Kidney (tissue), 22 donors: ENCODE measurements at places on chromosomes 2 and 18. TPM values are rescaled to one million over a fixed set of nuclear protein-coding genes. Genes with fewer than 3 reads are reported as not detected.
A peak's percentile ranks its signal among the peaks of the same experiment; 100 is the strongest.

Gene AFTPH
- 41.2 TPM for total RNA-seq

- DNase-seq: no peak
These were observed 101.6 kb upstream of the HNMT start for GRCh38 chr2:137862651-137863050.

Gene CFAP53
- total RNA-seq: 1.3 TPM

Gene TUBA3D
- total RNA-seq: not detected

DNA sequence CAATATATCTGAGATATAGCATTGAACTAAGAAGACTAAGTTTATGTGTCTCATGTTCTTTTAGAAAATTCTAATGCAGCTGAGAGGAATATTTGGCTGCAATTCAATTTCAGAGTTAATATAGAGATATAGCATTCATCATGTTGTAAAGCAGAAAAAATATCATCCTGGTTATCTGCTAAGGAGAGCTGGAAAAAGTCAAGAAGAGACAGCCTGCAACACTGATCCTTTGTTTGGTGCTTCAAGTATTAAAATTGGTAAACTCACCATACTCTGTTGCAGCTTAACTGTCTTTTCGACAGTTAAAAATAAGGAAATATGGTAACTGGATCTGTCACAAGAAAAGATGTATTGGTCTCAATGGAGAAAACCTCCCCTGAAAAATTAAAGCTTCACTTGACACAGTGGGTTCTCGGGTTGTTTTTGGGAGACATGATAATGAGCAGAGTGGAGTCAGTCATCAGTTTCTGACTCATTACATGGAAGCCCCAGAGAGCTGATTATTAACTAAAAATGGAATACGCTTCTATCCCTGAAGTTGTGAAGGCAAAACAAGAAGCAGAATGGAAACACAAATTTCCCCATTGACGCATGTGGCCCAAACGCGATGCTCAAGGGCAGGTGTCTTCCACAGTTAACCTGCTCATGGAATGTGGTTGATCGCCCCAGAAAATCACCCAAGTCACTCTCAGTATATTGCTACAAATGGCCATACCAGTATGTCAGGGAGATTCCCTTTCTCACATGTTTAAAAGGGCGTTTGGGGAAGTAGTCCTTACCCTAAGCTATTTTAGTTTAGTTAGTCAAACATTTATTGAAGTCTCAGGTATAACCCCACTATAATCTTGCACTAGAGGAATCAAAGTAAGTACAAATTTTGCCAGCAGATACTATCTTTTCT, 8.2 kb downstream of the BCL2 start:
- no peak for DNase-seq

GRCh38 chr18:49652881-49653724, 91.2 kb downstream of the LIPG start:
- DNase-seq: peak; percentile 81

- DNase-seq: no peak
These were observed 53.1 kb downstream of the FIGN start for GRCh38 chr2:163682695-163683094.

- no peak for DNase-seq
These were observed 194.6 kb upstream of the MEIS1 start for GRCh38 chr2:66240286-66240685.

- DNase-seq: no peak
These were observed 243.0 kb upstream of the CYRIA start for GRCh38 chr2:16908656-16909055.

DNA sequence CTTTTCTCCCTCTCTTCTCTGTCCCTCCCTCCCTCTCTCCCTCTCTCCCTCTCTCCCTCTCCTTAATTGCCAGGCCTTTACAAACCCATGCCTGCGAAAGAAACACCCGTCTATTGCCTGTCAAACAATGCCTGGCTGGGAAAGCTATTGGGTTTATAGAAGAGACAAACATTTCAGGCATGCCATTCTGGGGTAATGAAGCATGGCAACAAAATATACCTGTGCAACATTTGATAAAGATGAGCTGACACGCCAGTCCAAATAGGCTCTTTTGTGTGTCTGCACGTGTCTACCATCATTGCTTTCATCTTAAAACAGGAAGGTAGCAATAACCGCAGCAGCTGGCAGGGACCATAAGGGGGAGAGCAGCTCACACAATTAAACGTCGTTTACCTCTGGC, 282.1 kb downstream of the ZNF516 start:
- DNase-seq: peak; percentile 75

DNA sequence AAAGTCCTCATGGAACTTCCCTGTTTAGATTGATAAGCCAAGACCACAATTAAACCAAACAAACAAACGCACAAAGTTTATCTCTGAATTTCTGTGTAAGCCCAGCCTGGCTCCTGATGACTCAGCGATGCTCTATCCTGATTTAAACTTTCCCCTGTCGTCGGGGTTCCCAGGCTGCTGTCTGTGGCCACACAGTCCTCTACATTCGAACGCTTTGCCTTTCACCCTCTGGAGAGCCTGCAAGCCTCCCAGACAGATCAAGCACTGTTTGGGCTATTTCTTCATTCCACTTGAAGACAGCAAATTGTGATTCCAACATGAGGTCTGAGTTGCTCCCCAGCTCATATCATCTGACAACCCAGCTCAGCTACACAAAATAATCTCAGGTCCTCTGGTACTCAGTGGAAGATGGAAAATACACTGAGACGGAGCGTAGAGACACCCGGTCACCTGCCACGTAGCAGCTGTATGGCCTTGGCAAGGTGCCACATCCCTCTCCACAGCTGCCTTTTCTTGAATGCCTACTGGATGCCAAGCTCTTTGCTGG, 51.2 kb downstream of the CYRIA start:
- no peak for DNase-seq

DNA sequence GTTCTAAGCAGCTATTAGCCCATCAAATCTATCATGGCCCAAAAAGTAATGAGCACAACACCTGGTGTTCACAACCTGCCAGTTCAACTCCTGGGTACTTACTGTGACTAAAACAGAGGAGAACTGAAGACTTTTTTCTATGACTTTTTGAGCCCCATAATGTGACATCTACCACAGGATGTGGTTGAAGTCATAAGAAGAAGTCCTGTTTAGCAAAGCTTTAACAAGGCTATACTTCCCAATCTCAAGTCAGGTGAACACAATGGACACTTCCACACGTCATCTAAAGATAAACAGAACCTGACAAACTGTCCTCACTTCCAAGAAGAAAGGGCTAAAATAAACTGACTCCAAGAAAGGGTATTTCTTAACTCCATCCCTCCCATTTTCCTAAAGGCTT, 138.8 kb downstream of the ATAD2B start:
- no peak for DNase-seq

DNA sequence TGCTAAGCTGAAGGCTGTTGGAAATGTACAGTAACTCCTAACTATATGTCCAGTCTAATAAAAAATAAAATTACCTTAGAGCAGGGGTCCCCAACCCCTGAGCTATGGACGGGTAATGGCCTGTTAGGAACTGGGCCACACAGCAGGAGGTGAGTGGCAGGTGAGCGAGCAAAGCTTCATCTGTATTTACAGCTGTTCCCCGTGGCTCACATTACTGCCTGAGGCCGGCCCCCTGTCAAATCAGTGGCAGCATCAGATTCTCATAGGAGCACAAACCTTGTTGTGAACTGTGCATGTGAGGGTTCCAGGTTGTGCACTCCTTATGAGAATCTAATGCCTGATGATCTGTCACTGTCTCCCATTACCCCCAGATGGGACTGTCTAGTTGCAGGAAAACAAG, 73.1 kb upstream of the CXCR4 start:
- DNase-seq: no peak

- DNase-seq: no peak
These were observed 44.1 kb upstream of the GPC1 start for GRCh38 chr2:240391111-240392051.

Gene CNTNAP5
- total RNA-seq: 0.50 TPM

- no peak for DNase-seq
These were observed 65.8 kb upstream of the EML6 start for GRCh38 chr2:54657664-54658083.

GRCh38 chr2:15866563-15867193, 73.7 kb upstream of the MYCN start:
- no peak for DNase-seq

DNA sequence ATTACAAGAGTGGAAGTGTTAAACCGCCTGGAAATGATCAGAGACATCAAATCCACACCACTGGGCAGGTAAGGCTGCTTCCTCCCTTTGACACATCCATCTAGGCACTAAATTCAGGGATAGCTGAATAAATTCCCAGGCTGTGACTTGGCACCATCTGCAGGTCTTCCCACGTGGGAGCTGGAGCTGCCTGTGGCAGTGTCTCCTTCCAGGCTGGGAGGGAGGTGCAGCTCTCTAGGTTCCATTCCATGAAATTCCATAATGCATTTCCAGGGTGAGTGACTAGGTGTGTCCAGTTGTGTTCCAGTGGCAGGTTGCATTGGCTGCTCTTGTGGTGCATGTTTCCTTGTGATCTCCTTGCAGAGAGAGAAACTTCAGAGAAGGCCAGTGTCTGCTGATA, 188.9 kb upstream of the CXCR4 start:
- DNase-seq: no peak

DNA sequence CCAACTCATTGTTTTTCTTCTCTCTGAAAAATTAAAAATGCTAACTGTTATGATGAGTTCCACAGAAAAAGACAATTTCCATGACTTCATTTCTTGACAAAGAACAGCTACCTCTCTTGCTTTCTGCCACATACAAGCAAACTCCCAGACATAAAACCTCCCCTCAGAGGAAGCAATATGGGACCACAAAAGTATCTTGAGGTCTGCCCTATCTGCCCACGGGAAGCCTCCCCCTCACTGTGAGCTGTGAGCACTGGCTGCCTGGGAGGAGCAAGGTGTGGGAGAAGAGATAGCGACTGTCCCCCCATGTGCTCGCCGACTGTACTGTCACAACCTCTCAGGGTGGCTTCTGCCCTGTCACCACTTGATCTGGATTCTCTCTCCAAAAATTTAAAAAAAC, 69.7 kb upstream of the NRP2 start:
- no peak for DNase-seq

- DNase-seq: no peak
These were observed 1124.9 kb upstream of the ZEB2 start for GRCh38 chr2:145644820-145645302.

DNA sequence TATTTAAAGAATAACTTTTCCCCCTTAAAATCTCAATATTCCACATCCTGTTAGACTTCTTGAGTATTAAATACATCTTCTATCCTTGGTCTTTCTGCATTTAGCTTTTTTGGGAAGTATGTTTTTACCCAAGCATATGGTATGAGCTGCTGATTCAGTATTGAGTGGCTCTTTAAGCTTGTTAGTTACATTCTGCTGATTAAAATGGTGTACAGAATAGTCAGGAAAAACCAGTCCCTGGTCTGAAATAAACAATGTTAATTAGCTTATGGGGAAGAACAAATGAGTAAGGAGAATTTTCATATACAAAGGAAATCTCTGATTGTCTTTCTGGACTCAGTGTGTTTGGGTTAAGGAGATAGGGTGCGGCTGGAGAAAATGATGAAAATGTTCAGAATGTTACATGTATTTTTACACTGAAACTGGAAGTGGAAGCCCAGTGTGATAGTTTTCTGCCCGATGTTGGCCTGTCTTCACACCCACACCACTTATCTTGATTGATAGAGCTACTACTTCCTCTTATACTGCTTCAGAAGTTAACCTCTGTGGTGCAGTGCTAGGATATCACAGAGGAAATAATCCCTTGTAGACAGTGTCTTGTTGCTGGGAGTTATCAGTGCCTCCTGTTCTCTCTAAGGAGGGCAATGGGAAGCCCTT, 84.0 kb downstream of the MSH2 start:
- peak; percentile 23 for DNase-seq

DNA sequence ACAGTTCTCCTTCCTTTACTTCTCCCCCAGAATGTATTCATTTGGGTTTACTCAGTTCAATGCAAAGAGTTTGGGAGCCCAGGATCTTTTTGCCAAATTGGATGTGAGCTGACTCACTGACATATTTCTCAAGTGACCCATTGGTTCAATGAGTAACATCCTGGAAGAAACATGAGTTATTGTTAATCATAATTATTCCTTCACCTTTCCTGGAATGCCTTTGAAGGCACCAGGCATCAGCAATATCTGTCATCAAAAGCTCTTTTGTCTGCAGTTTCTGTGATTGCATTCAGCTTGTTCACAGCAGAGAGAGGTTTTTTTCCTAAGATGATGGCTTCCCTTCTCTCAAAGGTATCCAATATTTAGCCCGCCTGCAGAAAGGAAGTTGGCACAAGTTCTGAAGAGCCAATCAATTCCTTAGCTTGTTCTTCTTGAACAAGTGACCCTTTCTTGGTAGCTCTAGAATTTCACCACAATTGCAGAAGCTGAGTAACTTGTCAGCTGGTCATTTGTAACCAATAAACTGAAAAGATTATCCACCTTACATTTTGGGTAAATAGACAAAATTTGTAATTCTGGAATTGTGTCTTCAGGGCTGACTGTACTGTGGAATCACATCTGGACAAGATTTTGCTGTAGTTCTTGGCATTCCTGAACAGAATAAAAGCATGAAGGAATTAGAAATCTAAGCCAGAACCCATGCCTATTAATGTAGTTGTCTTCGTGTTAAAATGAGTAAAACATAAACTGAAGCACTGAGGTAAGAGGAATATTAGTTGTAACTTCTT, 72.2 kb upstream of the TMEM17 start:
- DNase-seq: no peak

Gene FN1
- total RNA-seq: 289 TPM

- DNase-seq: no peak
These were observed 24.5 kb downstream of the IMPA2 start for GRCh38 chr18:12005538-12006487.

GRCh38 chr18:36711014-36711725, 117.6 kb downstream of the TPGS2 start:
- no peak for DNase-seq

DNA sequence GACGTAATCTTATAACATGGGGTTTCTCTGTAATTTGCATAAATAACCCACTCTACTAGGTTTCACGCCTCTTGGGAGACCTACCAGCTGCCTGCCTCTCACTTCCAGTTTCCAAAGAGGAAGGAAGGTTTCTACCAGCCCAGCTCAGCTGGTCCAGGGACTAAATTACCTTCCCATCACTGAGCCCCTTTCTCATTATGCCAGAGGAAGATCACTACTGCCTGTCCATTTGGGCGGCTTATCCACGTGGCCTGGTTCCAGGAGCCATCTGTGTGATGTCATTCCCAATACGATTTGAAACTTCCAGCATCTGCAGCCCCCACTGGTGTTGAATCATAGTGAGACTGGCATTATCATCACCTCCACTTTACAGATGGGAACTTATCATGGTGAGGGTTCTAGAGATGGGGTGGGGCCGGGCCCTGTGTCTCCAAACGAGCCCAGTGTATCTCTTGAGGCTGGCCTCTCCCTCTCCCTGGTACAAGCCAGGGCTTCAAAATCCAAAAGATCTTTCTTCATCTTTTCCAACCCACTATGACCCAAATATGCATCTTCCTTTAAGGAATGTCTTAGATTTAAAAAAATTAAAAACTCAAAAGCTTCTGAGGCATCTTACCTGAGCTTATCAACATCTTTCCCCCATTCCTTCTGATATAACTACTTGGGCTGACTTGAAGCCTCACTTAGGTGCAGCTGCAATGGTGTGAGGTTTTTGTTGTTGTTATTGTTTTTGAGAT, 140.8 kb downstream of the DDX1 start:
- no peak for DNase-seq

Gene CNGA3
- not detected for total RNA-seq
